CD4-positive, alpha-beta T cell (primary cell): ENCODE measurements at places on chromosomes 16 and 17.
A peak's percentile ranks its signal among the peaks of the same experiment; 100 is the strongest.

DNA sequence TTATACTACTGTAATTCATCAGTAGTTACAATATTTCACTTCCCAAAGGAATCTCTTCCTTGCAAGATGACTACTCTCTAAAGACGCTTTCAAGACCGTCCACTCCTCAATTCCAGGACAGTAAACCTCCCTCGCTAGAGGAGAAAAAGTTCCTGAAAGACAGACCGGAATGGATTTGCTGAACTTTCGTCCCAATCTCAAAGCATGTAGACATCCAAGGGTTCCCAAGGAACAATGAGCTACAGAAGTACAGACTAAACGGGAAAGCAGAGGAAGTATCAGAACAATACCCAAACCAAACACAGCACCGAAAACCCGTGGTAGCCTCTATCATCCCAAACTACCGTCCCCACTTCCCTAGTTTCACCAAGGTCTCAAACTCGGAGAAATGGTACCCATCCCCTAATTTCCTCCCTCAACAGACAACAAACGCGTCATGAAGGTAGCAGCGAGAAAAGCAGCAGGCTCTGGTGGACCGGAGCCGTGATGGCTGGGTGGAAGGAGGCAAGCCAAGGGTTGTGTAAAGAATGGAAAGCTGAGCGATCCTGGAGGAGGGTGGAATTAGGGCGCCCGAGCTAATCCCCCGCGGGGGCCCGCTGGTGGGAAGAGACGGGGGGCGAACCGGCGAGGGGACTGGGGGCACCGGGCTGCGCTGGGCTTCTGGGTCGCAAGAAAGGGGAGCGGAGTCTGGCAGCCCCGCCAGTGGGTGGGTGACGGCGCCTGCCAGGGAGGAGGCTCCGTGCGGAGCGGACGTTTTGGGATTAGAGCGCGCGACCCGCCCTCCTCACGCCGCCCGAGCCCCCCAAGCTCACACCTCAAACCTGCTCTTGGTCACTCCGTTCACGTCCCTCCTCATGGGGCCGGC, 647 bp downstream of the FBXL20 start:
- DNase-seq: no peak

DNA sequence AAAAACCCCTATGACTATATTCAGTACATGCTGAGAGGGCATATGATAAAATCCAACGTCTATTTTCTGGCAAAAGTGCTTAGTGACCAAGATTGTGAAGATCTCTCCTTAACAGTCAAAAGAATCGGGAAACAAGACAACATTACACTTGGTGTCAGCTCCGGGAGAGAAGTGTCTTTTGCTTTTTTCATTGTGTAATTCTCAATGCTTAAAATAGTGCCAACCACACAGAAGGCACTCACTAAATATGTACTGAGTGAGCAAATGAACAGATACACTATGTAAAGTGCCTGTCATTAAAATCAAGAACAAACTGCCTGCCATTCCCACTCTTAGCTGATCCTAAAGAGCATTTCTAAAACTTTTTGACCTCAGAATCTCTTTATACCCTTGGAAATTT, 34.1 kb downstream of the VPS53 start:
- DNase-seq: no peak

GRCh38 chr17:30234296-30234695, 1.2 kb downstream of the SLC6A4 start:
- DNase-seq: no peak

- no peak for DNase-seq
Observed at GRCh38 chr16:57616876-57617275, 11.6 kb upstream of the ADGRG1 start.

GRCh38 chr17:10166176-10166935, 32.0 kb downstream of the GAS7 start:
- DNase-seq: no peak

DNA sequence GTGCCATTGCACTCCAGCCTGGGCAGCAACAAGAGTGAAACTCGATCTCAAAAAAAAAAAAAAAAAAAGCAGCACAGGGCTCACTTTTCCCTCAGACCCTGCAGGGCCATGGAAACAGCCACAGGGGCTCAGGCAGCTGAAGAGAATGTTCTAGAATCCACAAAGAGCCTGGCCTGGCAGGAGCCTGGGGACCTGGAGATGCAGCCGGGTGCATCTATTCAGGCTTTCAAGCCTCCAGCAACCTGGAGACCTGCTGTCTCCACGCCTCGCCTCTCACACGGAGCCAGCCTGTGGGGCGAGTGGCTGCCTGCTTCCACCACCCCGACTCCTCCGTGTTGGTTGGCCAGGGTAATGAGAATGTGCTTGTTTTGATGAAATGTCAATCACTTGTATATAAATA, 44.0 kb upstream of the MEAK7 start:
- no peak for DNase-seq

GRCh38 chr16:8670014-8670560, 4.3 kb upstream of the ABAT start:
- no peak for DNase-seq

GRCh38 chr17:83109793-83110645, 30.6 kb downstream of the METRNL start:
- no peak for DNase-seq

- no peak for DNase-seq
Observed at GRCh38 chr16:30691907-30692306, 7.1 kb upstream of the SRCAP start.

GRCh38 chr16:75305364-75306098, 54.1 kb upstream of the BCAR1 start:
- peak; percentile 41 for DNase-seq

DNA sequence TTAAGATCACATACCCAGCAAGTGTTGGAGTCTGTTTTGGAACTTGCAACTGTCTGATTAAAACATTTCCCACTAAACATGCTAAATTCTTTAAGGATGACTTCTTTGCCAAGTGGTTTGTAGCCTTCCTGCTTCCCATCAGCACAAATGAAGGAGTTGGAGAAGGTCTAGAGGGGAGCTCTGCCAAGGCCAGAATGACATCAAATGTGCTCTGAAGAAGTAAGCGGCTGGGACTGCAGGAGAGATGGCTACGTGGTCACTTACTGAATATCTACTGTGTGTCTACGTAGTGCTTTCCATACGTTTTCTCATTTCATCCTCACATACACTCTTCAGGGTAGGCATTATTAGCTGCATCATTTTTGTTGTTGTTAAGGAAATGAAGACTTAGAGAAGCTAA, 135.7 kb upstream of the NLRP1 start:
- no peak for DNase-seq

GRCh38 chr16:76071690-76072089, 205.5 kb upstream of the CNTNAP4 start:
- DNase-seq: no peak

GRCh38 chr17:6708357-6708961, 4.7 kb downstream of the SLC13A5 start:
- DNase-seq: no peak

- DNase-seq: no peak
Observed at GRCh38 chr17:40632216-40632615, 15.4 kb downstream of the SMARCE1 start.

DNA sequence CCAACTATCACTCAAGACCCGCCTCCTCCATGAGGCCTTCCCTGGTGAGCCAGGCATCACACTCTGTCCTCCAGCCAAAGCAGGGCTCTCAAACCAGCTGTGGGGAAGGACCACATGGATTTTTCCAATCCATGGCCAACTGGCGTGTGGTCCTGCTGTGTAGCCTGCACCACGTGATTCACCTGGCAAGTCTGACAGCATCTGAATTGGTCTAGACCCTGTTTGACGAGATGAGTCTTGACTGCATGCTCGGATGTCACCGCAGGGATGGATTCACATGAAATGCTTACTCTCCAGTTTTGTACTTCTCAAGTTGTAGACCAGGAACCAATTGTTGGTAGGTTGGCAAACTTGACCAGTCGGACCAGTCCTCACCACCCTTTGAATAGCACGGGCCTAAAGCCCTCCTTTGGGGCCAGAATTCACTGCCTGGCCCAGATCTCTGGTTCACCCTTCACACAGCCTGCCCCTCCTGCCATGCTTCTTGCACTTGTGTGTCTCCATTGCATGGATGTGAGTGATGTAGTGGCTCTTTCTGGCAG, 9.9 kb downstream of the CRHR1 start:
- DNase-seq: no peak

- DNase-seq: no peak
Observed at GRCh38 chr16:85586380-85587104, 26.6 kb upstream of the GSE1 start.

GRCh38 chr17:51706093-51706492, 445.7 kb downstream of the UTP18 start:
- DNase-seq: no peak

DNA sequence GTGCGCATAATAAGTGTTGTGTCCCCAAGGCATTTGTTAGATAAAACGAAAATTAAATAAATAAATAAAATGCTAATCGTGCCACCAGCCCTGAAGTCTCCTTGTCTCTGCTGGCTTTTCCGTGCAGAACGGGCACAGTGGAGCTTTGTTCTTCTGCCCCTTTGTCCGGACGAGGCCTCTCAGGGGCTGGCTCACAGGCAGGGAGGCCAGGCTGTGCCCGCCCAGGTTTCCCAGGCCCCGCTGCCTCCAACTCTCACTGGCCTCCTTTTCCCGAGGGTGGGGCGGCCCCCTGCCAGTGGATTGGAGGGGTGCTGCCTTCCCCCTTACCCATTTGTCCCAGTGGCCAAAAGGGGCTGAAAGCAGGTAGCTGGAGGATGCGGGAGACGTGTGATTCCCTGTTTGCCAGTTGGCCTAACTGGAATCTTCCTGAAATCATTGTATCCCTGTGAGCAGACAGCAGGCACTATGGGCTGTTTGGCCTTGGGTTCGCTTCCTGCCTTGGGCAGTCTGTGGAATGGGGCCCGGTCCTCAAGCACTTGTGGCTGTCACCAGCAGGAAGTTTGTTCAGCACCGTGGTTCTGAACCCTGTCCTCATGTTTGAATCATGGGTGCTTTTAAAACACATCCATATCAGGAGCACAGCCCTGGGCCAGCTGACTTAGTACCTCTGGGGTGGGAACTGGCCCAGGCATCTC, 64.4 kb downstream of the KSR1 start:
- DNase-seq: no peak

GRCh38 chr17:81418710-81419318, 23.6 kb downstream of the BAHCC1 start:
- DNase-seq: no peak

DNA sequence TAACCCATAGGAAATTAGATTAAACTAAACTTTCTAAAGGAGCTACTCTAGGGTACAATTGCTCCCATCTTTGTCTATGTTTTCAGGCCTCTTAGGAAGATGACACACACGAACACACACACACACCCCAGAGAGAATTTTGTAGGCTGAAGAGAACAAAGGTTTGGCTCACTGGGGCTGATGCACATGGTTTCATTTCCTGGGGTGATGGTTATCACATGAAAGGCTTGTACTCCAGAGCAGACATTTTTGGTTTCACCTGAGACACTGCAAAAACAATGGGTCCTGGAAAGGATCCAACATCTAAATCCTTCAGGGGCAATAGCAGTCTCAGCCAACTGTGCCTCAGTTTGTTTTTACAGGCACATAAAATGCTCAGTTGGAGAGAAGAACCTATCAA, 62.8 kb downstream of the GRB7 start:
- DNase-seq: peak; percentile 46

DNA sequence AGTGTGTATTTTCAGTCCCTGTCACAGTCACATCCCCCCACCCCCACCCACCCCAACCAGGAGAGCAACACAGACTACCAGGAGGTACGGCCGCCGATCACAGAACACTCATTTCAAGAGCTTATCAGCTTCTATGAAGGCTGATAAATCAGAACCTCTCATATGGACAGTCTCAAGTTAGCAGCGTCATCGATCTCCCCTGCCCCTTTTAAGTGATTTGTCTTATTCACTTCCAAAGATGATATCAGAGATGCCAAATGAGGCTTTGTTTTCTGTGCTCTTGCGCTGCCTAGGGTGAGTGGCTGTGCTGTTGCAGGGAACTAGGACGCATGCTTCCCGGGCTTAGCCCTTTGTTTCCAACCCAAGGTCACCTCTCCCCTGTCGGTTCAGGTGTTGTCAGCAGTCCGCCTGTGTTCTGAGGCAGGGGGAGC, 26.8 kb upstream of the PMFBP1 start:
- DNase-seq: no peak
